Muscle of leg (tissue), 16 donors: ENCODE measurements at places on chromosomes 6 and 20.

DNA sequence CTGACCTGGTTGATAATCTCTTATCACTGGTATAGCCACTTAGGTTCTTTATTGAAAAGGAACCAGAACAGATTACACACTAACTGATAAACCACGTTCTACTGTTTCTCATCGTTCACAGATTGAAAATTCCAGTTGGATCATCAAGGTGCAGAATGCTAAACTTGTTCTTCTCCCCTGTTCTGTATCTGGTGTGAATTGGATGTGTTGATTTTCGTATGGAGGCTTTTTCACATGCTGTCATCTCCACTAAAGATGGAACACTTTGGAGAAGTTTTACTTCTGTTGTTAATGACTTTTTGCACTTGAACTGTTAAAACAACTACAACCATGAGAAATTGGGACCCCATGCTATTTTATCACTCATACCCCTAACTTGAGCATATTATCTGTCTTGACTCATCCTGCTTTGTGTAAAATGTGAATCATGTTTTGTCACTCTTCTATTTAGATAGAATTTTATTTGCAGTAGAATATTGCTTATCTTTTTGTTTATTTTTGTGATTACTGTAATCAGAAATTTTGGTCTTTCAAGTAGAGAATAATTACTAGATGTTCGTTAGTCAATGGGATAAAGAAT lies 17.5 kb downstream of the VAPB start:
- DNase-seq: no peak

DNA sequence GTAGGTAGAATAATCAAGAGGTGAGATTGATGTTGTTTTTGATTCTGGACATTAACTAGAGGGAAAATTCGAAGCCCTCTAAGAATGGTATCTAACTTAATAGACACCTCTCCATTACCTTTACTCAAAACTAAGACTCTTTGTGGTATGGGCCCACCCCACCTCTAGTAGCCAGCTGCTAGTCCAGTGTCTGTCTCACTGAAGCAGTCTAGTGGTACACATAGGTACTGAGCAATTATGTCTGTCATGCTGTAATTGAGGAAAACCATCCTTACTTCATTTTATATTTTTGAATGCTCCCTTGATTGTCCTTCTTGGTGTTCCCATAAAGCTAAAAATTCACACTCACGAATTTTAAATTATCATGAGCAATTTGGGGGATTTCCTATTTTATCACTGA lies 290.7 kb downstream of the ARHGAP18 start:
- DNase-seq: no peak

DNA sequence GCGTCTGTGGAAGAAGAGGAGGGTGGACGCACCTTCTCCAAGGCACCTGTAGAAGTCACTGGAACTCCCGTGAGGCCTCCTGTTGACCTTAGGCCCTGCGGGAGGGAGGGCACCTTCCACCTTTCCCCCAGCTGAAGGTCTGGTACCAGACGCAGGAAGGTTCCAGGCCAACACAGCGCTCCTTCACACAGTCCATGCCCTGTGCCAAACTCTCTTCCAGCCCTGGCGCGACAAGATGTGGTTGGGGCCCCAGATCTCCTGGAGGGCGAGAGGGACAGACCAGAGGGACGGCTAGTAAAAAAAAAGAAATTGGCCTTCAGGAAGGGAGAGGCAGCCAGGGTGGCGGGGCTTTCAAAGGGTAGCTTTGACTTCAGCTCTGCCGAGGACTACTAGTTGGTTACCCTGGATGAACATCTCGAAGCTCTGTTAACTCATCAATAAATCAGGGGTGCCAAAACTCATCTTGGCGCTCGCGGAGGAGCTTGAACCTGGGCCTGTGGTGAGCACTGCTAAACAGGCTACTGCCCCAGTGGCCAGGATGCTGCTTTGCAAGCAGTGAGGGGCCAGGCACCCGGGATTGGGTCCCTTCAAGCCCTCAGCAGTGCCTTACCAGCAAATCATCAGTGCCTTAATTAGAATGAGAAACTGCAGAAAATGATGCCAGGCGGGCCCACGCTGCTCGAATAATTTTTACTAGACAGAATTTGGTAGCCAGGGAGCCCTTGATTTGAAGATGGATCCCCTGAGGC lies 14.9 kb downstream of the AARS2 start:
- DNase-seq: no peak

- no peak for DNase-seq
These were observed 4.6 kb upstream of the BPIFA1 start for GRCh38 chr20:33231237-33231636.

DNA sequence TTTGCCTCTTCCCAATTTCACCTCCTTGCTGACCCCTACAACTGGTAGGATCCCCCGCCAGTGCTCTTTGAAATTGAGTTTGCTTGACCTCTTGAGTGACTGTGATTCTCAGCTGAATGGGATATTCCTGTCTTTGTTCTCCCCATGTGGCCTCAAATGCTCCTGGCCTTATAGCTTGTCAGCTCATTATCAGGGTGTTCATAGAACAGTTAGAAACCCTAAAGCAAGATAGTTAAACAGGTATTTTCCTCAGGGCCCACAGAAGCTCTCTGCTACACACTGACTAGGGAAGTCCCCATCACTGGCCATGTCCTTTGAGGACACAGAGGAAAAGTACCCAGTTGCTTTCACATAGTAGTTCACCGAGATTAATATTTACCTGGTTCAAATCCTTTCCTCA lies 211.5 kb upstream of the DTNBP1 start:
- no peak for DNase-seq

GRCh38 chr6:69305456-69305855 lies 491.4 kb downstream of the LMBRD1 start:
- DNase-seq: no peak

GRCh38 chr6:8506126-8506525 lies 70.8 kb upstream of the SLC35B3 start:
- DNase-seq: no peak

DNA sequence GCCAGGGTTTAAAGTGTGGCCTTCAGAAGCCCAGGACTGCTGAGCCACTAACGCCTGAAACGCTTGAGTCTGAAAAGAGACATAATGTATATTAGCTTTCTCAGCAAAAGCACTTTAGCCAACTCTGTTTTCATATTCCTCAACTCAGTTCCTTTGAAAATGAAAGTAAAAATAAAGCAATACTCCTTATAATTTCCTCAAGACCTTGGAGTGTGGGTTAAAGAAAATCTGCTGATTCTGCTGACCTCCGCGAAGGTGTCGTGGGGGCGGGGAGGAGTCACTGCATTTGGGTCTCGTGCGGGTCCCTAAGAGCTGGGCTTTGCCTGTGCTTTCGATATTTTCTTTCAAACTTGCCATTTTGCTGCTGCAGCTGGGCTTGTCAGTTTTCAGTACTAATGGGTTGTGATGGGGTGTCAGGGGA lies 142.2 kb upstream of the ARID1B start:
- DNase-seq: peak; percentile 45

GRCh38 chr20:12947691-12948090 lies 61.1 kb upstream of the SPTLC3 start:
- no peak for DNase-seq

- no peak for DNase-seq
These were observed 95.7 kb downstream of the LY86 start for GRCh38 chr6:6683969-6684833.

GRCh38 chr6:22521035-22521434 lies 48.3 kb upstream of the HDGFL1 start:
- DNase-seq: no peak

- no peak for DNase-seq
These were observed 293.8 kb downstream of the TAF4 start for GRCh38 chr20:61771805-61772350.

- no peak for DNase-seq
These were observed 681 bp downstream of the SYCP2 start for GRCh38 chr20:59932616-59933295.

GRCh38 chr20:1305712-1306111 lies 23.2 kb downstream of the SDCBP2 start:
- no peak for DNase-seq

DNA sequence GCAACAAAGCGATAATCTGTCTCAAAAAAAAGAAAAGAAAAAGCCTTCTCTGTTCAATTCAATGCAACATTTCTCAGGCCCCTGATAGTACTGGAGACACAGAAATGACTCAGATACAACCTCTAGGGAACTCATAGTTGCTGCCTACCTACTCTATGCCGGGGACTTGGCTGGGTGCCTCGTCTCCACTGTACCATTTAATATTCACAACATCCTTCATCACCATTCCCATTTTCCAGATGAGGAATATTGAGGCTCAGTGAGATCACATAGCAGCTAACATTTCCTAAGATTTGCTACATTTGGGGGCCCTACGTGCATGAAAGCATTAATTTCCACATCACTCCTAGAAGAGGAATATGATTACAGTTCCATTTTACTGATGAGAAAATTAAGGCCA lies 7.5 kb downstream of the NOL4L start:
- no peak for DNase-seq

DNA sequence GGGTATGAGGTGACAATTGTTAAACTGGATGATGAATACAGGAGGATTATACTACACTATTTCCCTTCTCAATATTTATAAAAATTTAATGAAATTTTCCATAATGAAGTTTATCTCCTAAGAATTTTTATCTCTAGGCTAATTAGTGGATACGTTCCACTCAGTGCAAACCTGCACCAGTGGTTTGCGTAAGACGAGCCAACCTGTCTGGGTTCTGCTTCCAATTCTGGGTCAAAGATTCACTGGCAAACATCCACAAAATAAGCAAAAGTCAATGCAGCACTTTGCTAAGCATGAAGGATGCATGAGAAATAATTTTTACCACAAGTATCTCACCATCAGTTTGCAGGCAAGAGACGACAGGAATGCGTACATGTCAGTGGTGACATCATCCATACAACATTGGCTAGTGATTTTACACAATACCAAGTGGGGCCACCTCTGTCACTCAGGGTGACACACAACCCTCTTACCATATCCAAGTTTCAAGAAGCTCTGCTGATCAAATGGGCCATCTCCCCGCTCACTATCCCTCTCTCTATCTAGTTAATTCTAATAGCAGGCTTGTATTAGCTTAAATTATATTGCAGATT lies 51.7 kb downstream of the FAM50B start:
- no peak for DNase-seq

DNA sequence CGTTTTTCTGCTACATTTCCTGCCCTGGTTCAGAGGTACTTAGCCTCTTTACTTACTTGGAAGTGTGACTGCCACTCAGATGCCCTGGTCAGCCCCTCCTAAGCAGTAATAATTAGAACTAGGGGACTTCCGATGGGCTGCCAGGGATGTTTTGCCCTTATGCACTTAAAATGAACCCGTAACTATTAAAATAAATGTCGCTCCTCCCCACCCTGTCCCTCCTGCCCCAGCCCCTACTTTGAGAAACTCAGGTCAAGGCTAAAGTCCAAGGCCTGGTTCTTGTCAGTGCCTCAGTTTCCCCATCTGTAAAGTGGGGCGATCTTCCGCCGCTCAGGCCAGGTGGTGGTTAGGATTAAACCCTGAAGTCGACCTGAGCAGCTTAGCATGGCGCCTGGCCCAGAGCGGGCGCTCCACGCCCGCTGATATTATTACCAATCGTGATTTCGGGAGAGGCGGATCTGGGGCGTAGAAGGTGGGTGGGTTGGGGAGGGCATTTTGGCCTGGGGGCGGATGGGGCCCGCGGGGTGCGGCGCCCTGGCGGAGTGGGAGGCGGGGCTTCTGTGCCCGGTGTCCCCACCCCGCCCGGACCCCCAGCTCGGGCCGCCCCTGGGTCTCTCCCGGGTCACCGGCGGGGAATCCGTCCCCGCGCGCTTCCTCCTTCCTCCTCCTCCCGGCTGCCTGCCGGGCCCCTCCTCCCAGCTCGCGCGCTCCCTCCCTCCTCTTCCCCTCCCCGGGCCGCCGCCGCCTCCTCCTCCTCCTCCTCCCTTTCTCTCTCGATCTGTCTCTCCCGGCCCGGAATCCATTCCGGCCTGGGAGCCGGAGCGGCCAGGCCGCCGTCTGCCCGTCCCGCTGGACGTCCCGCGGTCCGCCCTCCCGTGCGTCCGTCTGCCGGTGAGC lies at the start of gene SRC:
Gene SRC (plus strand): TSS at position 802 of the 897 bp plus-strand sequence. CDS start 38,014 bp downstream, outside the sequence.
- DNase-seq: peak; percentile 84

DNA sequence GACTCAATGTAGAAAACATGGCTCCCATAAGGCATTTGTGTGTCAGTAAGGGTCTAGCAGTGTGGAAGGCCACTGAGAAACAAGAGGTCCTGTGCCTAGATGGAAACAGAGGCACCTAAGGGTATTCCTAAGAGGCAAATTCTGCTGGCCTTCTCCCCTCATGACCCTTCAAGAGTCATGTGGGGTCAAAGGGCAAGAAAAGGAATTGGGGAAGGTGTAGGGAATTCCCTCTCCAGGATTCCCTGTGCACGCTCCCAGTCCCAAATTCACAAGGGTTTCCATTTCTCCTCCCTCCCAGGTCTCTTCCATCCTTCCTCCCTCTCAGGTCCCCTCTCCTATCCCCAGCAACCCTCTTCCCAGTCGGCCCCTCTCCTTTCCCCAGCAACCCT lies 568 bp downstream of the AGPAT1 start:
- DNase-seq: peak; percentile 36

DNA sequence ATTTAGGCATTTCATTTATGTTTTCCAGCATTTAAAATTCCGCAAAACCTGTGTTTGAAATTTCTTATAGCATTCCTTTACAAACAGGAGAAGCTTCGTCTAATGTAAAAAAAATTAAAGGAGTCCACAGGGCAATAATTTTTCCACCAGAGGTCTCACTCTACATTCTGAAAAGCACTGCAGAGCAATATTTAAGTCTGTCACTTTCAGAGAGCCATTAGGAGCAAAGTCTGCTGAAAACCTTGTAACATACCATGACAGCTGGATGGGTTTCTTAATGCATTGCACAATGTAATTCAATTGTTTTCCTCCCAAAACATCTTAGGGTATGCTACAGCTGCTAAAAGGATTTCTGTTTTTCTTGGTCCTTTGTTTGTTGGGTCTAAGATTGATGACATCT lies 18.0 kb downstream of the BAG2 start:
- peak; percentile 71 for DNase-seq

DNA sequence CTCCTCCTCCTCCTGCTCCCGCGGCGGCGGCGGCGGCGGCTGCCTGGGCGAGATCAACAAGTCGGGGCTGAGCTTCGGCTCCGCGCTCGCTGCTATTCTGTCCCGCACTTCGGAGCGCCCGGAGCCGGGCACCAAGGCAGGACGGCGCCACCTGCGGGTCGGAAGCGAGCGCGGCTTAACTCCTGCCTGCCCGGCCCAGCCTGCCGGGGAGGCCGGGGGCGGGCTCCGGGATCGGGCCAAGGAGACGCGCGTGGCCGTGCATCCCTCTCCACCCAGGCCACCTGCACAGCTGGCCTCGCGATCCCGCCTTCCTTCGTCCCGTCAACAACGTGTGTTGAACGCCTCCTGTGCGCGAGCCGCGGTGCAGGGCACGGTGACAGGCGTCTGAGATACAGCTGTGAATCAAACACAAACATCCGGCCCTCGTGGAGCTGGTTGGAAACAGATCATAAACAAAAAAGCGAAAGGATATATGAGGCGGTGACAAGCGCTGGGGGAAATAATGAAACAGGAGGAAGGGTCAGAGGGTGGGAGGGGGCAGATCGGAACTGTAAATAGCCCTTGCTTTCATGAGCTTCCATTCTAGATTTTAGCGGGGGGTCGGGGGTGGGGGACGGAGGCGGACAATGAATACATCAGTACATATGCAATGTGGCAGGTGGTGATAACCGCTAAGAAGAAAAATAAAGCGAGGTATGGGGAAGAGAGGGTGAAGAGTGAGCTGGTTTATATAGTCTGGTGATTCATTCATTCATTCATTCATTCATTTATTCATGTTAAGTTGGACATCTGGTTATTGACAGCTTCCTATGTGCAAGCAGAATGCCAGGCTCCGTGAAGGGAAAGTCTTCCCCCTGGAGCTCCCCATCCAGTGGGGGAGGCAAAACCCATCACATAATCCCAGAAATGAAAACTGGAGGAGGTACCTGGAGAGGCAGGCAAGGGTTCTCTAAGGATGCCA lies 2.0 kb upstream of the KCNB1 start:
- DNase-seq: peak; percentile 85
